Stimulated activated CD8-positive, alpha-beta memory T cell treated with anti-CD3 and anti-CD28 coated beads, Interleukin-7, amount 100 ng/mL, for 1 hour (primary cell): ENCODE measurements at places on chromosomes 6 and 20.

- DNase-seq: no peak
Observed at GRCh38 chr6:135814043-135814442, 37.5 kb upstream of the PDE7B start.

DNA sequence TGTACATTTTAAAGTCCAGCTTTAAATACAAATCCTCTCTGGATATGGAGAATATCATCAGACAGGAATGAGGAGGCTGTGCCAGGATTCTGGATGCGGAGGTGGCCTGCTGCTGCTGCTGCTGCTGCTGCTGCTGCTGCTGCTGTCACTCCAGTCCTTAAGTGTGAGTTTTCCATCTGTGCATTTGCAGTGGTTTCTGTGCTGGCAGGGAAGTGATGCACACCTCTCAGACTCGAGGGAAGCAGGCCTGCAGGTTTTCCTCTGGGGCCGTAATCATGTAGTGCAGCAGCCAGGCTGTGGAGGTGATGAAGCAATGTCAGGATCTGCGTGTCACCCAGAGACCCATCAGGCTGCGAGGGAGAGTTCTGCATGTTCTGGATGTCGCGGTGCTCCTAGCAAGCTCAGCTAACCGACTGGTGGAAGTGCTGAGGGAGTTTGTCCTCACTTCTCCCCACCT is 32.0 kb downstream of the CFAP61 start:
- DNase-seq: no peak

DNA sequence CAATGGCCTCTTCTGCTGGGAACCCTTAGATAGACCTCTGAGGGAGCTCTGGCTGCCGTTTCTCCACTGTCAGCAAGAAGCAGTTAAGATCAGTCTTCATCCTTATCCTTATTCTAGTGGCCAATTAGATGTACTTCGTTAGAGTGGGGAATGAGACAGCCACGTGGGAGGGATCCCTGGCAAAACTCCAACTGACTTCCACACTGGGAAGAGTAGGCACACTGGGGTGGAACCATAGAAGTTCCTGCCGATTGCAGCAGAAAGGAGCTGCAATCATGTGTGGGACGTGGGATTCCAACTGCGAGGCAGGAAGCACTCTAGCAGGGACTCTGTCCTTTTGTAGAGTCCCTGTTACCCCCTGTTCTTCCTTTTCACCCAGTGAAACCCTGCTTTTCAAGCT is 226.3 kb upstream of the RGS17 start:
- no peak for DNase-seq

- DNase-seq: no peak
Observed at GRCh38 chr6:166752097-166752496, 125.0 kb upstream of the RPS6KA2 start.

- DNase-seq: no peak
Observed at GRCh38 chr6:12147557-12148316, 135.6 kb downstream of the HIVEP1 start.
